ENCODE measurements at places on chromosomes 4 and X.
A peak's percentile ranks its signal among the peaks of the same experiment; 100 is the strongest.

DNA sequence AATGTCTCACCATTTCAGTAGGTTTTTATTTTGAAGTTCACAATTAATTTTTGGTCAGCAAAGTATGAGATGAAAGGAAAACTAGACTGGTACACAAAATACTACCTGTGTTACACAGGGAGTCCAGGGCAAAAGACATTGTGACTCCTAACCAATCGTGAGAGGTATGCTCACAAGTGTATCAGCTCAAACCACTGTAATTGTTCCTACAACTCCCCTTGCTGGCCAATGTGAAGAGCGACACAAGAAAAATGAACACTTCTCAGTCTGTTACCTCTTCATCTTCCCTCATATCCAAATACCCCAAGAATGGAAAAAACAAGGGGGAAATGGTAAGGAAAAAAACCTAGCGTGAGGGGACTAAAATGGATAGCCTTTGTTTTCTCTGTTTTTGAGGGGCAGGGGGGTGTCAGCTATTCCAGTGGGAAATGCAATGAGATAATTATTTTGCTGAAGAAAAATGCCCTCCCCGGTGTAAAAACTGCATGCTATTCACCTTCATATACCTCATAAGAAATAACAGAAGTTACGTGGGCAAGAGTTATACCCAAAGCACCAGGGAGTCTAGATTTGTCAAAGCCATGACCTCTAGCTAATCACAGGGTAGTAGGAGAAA, 30.6 kb upstream of the NSUN7 start:
- peak; percentile 73 for DNase-seq

GRCh38 chr4:153143527-153144348, 60.5 kb upstream of the TRIM2 start:
- DNase-seq, result peak; percentile 42

DNA sequence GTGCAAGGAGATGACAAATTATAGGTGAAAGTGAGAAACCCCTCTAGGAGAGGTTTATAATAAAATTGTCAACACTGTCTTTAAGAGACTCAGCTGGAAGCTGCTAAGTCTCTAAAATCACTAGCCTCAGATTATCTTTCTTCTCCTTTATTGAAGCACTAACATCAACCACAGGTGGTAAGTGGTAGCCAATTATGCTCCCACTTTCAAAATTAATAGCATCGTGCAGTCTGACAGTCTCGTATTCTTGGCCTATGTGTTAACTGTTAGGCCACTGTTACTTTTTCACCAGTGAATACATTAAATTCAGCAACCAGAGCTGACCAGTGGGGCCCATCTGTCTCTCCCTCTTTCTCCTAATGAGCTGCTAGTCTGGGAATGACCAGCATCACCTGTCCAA, 674.1 kb downstream of the RAPGEF2 start:
- no peak for DNase-seq

GRCh38 chrX:120358737-120359456, 3.0 kb upstream of the ATP1B4 start:
- peak; percentile 38 for DNase-seq

- no peak for DNase-seq
These were observed 77.3 kb downstream of the GALNT7 start for GRCh38 chr4:173245952-173246351.

- no peak for DNase-seq
These were observed 19.6 kb downstream of the SCD5 start for GRCh38 chr4:82779032-82779431.

GRCh38 chr4:7387925-7388324, 46.8 kb downstream of the PSAPL1 start:
- no peak for DNase-seq

DNA sequence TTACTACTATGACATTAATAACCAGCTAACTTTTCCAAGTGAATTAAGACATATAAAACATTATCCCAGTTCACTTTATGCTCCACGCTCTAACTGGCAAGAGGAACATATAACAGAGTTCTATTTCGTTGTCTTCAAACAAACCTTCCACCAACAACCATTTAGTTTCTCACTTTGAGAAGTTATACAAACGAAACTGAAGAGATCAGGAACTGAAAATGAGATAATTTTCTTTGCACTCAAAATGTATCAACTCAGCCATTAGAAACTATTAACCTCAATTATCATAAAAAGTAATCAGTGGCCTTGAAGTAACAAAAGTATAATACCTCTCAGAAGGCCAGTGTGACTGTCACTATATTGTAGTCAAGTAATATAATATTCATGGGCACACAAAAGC, 70.1 kb downstream of the CHM start:
- DNase-seq, result no peak

GRCh38 chr4:138405466-138405891, 163.3 kb upstream of the SLC7A11 start:
- peak; percentile 62 for DNase-seq

Measured in PC-3 (cell line).